ENCODE measurements at places on chromosomes 7 and 10.

DNA sequence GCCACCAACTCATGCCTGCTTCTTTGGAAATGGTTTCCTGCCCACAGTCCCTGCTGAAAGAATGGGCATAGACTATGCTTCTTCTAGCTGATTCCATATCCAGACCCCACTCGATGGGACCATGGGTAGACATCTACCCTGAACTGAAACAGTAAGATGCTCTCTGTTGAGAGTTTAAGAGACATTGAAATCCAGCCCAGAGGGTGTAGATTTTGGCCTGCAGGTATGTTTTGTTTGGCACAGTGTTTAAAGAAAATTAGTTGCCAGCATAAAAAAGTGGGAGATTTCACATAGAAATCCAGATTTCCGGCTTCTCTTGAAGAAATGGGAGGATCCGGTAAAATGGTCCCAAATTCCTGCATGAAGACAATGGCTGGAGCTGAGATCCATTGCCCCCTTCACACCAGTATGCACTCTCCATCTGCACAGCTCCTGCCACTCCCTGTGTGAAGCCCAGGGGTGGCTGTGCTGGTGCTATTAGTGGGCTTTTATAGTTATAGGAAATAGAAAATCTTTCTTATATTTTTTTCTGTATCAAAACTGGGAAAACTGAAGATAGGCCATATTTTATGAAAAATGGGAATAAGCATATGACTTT, 218.1 kb downstream of the PTEN start:
- DNase-seq, result no peak

GRCh38 chr7:18153183-18153748, 125.6 kb upstream of the PRPS1L1 start:
- DNase-seq, result no peak

DNA sequence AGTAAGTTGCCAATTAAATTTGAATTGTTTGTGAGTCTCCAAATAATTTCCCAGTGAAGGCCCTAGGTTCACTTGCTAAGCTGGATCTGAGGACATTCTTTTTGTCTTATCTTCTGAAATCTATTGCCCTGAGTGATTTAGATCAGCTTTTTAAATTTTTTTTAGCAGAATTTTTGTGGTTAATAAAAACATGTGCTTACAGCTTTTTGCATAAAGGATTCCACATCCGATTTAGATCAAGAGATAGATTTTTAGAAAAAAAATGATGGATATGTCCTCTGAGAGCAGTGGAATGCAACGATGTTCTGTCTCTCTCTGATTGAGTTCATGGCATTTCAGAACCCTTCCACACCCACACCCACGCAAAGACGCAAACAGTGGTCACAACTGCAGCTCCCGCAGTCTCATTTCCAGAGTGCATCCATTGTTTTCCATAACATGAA, 358.8 kb downstream of the SUGCT start:
- no peak for DNase-seq

DNA sequence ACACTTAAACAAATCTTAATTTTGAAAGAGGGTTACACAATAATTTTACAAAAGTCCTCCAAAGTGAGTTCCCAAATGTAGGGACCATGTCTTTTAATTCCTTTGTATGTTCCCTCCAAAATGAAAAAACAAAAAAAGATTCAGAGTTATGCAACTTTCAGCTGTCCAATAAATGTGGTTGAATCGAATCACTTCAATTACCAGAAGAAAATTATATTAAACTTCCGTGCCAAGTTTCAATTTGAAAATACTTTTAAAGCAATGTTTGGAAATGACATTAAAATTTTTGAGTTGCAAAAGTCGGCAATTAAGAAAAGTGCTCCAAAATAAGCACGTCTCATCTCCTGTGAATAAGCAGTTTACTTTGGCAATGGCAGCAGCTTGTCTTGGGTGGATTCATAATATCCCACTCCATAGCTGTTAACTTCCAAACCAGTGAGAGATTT, 60.3 kb upstream of the C1GALT1 start:
- no peak for DNase-seq

GRCh38 chr10:93074147-93074596, 479 bp downstream of the CYP26A1 start:
- DNase-seq, result no peak

DNA sequence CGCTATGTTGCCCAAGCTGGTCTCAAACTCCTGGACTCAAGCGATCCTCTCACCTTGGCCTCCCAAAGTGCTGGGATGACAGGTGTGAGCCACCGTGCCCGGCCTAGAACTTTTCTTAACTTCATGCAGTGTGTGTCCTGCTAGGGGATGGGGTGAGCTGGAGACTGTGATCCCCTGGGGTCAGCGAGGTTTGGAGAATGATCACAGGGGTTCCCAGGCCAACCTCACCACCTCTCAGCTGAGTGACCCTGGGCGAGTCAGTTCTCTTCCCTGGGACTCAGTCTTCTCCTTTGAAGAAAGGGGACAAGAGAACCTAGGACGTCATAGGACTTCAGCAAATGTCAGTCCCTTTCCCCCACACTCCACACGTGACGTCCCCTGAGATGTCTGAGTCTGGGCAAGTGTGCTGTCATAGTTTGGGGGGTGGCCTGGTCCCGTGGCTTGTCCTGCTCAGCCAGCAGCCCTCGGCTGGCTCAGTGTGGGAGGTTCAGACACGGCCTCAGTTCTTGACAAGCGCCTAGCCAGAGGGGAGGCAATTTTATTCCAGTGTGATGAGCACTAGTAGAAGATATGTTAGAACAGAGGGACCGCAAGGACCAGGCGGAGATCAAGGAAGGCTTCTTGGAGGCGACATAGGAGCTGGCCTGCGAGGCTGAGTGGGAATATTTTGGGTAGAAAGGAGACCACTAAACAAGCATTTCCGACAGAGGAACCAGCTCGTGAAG, 43.3 kb upstream of the ELN start:
- DNase-seq, result no peak

- no peak for DNase-seq
Measured at GRCh38 chr7:127667759-127668530, 16.0 kb downstream of the SND1 start.

GRCh38 chr10:103835096-103836050, 20.0 kb downstream of the SH3PXD2A start:
- DNase-seq, result no peak

DNA sequence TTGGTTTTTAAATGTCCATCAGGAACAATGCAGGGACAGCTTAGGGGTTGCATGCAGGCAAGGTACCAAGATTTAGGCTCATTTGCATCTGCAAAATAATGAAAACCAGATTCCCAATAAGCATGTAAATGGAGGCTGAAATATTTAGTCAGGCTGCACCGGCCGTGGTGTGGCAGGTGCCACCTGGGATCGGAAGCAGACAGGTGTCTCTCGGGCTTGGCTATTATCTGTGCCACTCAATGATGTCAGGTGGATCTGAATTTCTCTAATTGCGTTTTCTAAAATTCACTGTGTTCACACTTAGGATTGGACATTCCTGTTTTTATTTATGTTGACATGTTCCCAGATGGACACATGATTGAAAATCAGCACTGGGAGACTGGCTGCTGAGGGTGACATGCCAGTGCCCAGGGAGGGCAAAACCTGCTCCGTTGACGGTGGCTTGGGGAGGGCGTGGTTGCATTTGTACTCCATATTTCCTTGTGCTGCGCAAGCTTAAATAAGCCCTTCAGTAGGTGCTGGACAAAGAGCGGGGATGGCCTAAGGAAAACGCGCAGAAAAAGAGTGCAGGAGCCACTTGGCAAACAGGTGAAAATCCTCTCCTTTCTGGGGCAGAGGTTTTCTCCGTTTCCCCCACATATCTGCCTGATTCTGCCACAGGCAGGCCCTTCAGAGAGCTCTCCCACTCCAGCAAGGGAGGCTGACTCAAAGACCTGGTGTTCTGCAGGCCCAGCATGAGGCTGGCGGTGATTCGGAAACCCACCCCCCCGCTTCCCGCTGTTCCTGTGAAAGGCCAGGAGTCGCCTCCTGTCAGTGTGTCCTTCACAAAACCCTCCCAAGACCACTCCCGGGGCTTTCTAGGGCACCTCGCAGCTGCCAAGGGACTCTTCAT, 142.5 kb downstream of the WDR37 start:
- no peak for DNase-seq

DNA sequence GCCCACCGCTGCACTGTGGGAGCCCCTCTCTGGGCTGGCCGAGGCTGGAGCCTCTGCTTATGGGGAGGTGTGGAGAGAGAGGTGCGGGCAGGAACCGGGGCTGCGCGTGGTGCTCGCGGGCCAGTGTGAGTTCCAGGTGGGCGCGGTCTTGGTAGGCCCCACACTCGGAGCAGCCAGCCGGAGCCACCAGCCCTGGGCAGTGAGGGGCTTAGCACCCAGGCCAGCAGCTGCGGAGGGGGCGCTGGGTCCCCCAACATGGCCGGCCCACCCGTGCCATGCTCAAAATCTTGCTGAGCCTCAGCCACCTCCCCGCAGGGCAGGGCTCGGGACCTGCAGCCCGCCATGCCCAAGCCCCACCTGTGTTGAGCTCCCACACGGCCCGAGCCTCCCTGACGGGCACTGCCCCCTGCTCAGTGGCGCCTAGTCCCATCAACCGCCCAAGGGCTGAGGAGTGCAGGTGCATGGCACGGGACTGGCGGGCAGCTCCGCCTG, 856.8 kb upstream of the CELF2 start:
- DNase-seq, result no peak
